ENCODE measurements at places on chromosomes 7 and 10.

DNA sequence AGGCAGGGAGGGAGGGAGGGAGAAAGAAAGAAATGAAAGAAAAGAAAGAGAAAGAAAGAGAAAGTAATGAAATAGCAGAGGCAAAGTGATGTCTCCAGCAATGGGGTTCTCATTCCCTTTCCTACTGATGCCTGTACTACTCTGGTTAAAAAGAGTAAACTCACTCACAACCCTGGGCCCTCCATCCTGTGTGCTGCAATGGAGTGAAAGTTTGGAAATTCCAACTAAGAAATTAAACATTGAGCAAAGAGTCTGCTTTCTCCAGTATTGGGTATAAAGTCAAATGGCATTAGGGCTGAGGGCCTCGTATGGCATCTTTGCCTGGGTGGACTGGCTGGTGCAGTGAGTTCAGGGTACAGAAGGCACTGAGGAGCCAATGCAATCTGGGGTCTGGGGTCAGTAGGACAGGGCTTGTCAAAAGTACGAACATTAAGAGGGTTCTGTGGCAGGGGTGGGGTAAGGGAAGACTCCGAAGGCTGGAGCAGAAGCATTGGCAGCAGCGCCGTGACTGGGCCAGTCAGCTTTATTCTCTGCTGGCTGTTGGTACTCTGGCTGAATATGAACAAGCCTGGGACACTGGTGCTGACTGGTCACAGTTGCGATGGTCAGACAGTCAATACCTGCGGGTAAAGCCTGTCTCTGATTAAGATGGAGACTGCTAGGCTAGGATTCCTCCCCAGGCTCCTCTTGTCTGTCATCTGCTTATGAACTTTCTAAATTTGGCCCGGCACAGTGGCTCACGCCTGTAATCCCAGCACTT lies 24.1 kb upstream of the TNS3 start:
- DNase-seq: no peak

- DNase-seq: no peak
Observed at GRCh38 chr7:115009736-115010440, 88.0 kb downstream of the MDFIC start.

DNA sequence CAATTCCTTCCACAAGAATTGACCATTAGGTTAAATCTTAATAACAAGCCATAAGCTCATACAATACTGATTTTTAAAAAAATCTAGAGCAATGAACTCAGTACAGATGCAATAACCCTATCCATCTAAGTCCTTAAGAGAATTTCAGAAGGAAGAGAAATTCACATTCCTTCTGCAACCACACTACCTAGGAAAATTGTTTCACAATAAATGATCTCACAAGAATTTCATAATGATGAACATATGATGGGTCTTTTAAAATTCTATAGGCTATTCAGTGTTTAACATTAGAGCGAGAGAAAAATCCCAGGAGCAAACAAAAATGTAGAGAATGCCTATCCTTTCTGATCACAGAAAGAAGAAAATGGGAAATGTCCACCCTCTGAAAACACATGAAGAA lies 70.0 kb upstream of the MAGI2 start:
- DNase-seq: no peak

DNA sequence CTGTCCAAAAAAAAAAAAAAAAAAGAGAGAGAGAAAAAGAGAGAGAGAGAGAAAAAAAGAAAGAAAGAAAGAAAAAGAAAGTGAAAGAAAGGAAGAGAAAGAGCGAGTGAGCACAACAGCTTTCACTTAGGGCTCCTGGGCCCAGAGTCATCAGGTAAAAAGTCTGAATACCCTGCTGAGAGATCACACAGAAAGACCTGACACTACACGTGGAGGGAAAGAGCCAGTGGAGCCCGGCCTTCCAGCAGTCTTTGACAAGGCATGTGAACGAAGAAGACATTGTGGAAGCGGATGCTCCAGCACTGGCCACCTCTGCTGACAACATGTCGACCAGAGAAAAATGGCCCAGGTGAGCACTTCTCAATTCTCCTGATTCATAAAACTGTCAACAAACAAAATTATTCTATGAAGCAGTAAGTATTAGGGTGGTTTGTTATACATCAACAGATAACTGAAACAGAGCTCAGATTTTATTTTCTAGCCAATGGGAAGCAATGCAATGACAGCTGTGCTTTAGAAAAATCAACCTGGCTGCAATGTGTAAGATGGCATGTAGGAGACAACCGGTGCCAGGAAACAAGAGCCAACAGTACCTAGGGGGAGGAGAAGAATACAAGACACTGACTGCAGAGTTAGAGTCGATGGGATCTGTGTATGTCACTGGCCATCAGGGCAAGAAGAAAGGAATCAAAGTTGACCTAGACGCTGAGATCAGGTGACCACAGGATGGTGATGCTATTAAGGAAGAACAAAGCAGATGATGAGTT lies 4.4 kb downstream of the RNF216 start:
- DNase-seq: no peak

GRCh38 chr10:97174941-97175340 lies 10.8 kb downstream of the SLIT1 start:
- DNase-seq: no peak

- DNase-seq: peak; percentile 29
Observed at GRCh38 chr10:111756217-111757061, 427.1 kb downstream of the GPAM start.

GRCh38 chr7:139791316-139791715 lies 13.5 kb upstream of the HIPK2 start:
- DNase-seq: no peak

GRCh38 chr7:111527545-111527944 lies 34.7 kb downstream of the IMMP2L start:
- no peak for DNase-seq

DNA sequence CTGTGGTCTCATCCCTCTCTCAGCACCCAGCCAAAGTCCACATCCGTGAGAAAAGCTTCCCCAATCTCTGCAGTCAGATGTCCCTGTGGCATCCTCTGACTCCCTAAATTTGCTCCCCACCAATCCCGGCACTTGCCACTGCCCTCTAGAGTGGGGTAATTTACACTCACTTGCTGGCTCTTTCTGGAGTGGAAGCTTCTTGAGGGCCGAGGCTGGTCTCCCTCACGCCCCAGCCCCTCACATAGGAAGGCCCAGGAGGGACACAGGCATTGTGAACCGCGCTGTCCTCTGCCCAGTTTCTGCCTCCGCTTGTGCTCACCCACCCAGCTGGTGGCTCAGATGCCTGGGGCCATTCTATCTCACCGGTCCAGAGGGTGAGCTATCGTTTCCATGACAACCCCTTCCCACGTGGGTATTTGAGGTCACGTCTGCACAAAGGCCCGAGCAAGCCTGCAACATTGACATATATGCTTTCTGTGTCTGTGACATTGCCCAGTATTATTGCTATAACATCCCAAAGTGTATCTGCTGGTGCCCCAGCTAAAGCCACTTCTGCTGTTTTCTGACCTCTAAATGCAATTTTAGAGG lies 97.3 kb upstream of the CTBP2 start:
- no peak for DNase-seq

- no peak for DNase-seq
Observed at GRCh38 chr7:152072421-152072820, 46.9 kb downstream of the GALNT11 start.

- DNase-seq: no peak
Observed at GRCh38 chr10:78081292-78081691, 47.6 kb downstream of the RPS24 start.

DNA sequence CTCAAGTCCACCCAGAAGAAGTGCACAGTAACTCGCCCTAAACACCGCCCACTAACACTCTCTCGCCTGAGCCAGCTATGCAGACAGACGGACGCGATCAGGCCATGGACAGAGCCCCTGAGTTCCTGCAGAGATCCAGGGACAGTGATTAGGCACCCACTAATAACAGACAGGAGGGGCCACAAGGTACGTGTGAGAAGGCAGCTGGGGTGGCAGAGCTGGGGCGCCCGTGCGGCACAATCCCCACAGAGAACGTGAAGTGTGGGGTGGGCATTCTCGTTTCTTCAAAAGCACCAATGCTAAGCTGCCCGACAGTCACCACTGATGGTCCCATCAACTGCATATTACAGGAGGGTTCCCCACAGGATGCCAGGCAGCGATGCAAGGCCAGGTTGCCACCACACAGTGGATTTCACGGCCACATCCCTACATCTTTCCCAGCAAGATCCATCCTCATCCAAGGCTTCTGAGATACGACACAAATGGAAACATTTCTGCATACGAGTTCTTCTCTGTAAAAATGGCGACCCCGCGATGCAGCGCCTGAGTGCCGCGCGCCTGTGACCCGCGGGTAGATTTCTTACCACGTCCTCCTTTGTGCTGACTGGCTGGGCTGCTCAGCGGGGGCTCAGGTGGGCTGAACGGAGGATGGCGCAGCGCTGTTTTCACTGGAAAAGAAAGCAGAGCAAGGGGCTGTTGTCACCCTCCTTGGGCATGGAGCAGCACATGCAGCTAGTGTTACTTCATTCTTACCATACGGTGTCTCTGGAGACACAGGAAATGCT lies 237.5 kb downstream of the TNS3 start:
- DNase-seq: no peak

- DNase-seq: no peak
Observed at GRCh38 chr7:80942261-80943041, 23.6 kb upstream of the SEMA3C start.

DNA sequence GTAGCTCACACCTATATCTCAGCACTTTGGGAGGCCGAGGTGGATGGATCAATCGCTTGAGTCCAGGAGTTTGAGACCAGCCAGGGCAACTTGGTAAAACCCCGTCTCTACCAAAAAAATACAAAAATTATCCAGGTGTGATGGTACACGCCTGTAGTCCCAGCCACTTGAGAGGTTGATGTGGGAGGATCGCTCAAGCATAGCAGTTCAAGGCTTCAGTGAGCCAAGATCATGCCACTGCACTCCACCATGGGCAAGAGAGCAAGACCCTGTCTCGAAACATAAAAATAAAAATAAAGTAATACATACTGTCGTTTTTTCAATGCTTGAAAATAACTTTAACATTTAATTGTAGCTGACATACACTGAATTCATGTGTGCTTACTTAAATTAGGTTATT lies 57.3 kb downstream of the REEP3 start:
- no peak for DNase-seq

- DNase-seq: no peak
Observed at GRCh38 chr7:112789453-112789816, 758 bp downstream of the TMEM168 start.

DNA sequence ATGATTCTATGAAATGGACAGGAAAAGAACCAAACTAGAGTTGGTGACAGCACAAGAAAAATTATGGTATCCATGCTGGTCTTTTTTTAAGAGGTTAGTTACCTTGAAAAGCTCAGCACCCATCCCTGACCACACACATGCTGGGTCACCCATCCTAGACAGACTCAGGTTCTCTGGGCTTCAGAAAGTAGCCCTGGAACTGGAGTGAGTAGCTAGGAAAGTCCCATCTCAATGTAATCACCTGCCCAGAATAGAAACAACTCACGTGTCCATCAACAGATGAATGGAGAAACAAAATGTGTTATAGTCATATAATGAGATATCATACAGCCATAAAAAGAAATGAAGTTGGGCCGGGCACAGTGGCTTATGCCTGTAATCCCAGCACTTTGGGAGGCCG lies 37.0 kb downstream of the GSDME start:
- DNase-seq: no peak

DNA sequence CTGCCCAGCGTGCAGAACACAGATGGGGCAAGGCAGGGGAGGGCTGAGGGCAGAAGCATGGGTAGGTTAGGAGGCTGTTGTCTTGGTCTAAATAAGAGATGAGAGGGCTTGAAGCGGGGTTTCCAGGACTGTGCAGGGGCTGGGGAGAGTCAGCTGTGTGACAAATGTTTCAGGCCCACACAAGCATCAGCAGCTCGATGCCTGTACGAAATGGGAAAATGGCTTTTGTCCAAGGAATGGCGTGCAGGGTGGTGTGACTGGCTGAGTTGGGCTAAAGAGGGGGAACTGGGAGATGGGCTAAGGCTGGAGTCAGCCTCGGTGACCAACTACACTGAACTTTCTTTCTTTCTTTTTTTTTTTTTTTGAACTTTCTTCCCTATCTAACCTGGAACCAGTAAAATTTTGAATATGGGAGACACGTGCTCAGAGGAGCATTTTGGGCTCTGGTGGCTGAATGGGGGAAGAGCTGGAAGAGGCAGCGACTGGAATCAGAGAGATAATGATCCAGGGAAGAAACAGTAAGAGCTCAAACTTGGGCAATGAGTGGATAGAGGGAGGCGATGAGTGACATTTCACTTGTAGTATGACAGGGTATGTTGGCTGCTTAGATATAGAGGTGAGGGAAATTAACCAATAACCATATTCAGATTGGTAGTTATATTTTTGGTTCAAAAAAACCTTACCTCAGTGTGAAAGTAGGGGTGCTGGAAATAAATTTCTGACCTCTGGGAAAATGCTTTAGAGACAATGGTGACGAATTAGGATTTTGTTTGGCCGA lies 10.2 kb upstream of the EPHA1 start:
- no peak for DNase-seq

DNA sequence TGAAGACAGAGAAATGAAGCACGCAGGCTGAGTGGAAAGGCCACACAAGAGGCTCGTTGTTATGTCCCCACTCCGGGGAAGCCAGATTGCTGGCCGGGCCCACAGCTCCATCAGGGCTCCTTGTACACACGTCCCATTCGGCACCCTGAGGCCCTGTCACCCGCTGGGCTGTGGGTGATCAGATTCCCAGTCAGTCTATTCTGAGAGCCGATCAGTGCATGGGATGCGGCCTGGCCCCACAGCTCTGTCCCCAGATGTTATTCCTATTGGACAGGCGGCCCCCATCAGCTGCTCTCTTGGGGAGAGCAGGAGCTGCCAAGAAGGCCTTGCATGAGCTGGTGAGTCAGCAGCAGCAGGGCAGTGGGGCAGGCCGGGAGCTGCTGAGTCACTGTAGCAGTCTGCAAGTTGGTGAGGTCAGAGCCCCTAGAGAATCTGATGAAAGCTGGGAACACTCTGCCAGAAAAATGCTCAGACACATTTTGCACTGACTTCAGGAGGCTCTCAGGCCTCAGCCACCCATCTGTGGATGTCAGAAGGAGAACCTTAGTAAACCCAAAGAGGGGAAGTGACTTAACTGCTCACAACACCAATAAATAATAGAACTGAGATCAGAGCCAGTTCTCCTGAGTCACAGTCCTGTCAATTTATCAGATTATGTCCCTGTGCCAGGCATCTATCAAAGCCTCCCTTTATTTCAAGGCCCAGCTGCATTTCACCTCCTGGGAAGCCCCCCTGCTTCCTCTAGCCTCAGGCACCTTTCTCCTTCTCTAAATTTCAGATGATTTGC lies 9.4 kb upstream of the PSAP start:
- no peak for DNase-seq

GRCh38 chr10:15472008-15472407 lies 100.9 kb upstream of the FAM171A1 start:
- DNase-seq: no peak

DNA sequence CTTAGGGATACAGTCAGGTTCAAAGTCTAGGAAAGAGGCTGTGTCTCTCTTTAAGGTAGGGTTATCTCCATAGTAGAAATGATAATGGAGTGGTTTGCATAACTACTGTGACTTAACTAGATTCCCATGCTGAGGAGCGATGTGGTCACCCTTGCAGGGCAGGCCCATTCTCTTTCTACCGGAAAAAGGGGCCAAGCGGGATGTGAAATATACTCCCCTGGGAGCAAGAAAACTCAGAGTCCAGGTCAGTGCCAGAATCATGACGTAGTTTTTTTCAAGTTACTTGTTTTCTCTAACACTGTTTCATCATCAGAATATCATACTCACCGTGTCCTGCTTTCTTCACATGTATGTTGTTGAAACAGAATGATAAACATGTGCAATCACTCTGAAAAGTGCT lies 649.0 kb upstream of the ANKRD30A start:
- no peak for DNase-seq

GRCh38 chr7:99525713-99526440 lies 21.4 kb downstream of the ZKSCAN5 start:
- DNase-seq: no peak

GRCh38 chr10:126397640-126398382 lies 9.5 kb upstream of the ADAM12 start:
- DNase-seq: no peak

Data from NCI-H1105 treated with DMSO at 0.1 percent for 48 hours (cell line).